ENCODE measurements at places on chromosomes 3 and 15.

DNA sequence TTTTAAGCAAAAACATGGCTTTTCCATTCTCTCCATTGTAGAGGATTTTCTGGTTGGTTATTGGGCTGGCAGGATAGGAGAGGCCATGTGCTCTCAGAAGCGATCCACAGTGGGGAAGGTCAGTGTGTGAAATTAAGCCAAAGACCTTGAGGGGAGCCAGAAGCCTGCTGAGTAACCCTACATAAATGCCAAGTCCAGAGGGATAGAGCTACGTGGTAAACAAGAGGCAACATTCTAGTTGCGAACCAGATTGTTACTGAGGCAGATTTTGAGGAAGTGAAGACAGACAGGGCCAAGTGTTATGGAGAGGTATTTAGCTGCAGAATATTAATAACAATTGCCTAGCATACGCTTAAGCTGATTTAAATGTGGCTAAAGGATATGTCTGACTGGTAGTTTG, 592.8 kb upstream of the GBE1 start:
- DNase-seq = no peak

DNA sequence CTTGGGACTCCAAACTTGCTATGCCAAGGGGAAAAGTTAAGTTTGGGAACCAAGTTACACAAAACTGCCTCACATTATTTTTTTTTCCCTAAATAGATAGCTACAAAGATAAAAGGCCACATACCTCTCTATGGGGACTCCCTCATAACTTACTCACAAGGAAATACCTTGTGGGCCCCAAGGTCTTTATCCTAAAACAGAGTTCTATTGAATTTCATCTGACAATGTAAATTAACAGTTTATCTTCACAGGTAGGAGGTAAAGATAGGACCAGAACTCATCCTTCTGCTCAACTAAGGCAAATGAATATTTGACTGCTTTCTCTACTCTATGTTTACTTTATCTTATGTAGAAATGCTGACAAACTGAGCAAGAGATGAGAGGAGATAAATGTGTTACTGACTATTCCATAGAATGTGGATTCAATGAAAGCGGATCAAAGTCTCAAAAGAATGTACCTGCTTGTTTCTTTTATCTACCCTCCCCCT, 1278.0 kb downstream of the OTOL1 start:
- DNase-seq = no peak

GRCh38 chr15:64151727-64152506, at the start of gene SNX22:
TSS of gene SNX22 (plus strand) at chr15:64151731. CDS start at chr15:64151776, 45 bp downstream.
- peak; percentile 20 for DNase-seq

- no peak for DNase-seq
These were observed 53.4 kb upstream of the EIF5A2 start for GRCh38 chr3:170961616-170962400.

DNA sequence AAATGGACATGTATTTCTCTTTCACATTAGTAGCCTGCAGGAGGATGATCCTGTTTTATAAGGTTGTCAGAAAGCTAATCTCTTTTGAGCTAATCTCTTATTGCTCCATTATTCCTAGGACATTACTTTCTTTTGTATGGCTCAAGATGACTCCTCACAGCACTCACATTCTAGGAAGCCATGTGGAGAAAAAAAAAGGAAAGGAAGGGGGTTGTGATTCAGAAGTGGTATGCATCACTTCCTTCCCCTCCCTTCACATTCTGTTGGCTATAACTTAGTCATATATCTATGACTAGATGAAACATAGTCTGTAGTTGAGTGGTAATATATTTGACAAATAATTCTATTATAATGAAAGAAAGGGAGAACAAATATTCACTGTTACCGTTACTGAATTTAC, 168.8 kb upstream of the TTC14 start:
- DNase-seq = no peak

GRCh38 chr3:41881233-41881821, 80.6 kb downstream of the ULK4 start:
- DNase-seq = no peak

DNA sequence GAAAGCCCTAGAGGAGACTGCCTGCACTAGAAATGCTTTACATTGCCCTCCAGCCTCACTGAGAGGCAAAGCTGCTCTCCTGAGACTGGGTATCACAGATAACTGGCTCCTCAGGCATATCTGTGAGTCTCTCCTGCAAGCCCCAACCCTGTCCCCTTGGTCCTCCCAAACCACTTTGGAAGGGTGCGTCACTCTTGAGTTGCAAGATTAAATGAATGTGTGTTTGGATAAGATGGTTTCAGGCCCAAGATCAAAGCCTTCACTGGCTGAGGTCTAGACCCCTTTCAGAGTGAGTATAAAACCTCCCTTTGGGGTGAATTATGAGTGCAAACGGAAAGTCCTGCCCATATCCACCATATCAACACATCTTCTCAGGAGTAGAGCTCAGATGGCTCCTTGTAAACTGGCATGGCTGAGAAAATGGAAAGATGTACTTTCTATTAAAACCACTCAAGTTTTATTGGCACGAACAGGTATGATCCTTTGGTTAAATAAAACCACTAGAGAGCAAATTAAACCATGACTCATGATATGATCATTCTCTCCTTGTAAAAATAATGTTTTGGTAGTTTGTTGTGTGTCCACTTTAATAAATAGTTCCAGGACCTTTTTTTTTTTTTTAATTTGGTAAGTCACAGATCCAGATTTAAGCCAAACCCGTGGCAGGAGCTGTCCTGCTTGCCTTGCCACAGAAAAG, 164.0 kb downstream of the CHST2 start:
- no peak for DNase-seq

- DNase-seq = no peak
These were observed 22.8 kb upstream of the P2RY1 start for GRCh38 chr3:152811974-152812760.

- DNase-seq = no peak
These were observed 450.1 kb upstream of the THBS1 start for GRCh38 chr15:39130556-39131379.

DNA sequence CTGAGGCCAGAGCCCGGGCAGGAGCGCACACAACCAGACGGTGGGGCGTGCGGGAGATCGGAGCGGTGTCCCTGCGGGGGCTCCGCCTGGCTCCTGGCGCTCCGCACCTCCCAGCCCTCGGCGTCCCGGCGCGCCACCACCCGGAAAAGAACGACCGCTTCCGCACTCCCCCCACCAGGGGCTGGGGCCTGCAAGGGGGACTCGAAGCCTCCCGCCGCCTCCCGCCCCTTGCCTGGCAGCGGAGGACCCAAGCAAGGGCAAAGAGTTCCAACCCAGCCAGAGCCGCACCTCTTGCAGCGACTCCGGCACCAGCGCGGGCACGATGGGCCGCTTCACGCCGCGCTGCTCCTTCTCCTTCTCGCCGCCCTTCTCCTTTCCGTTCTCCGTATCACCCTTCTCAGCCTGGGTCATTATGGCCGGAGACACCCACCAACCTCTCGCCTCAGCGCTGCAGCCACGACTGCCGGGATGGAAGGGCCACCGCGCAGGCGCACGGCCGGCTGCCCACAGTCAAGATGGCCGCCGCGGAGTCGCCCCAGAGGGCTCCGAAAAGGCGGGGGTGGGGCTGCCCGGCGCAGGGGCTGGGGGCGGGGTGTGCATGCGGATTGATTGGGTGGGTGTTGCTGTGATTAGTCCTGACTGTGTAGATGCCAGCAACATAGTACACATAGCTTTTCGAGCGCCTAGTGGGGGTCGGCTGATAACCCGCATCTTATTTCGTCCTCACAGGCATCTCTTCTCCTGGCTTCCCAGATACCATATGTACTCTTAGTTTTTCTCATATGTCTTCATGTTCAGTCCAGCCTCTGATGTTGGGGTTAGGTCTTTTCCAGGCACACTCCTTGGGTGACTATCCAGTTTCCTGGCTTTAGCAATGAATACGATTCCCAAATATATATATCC, at the start of gene ACTR8:
Gene ACTR8, minus strand, starts transcription at position 462 of the 903 bp plus-strand sequence. Its CDS starts 51 bp downstream, at position 411.
- peak; percentile 77 for DNase-seq

GRCh38 chr3:25556447-25556846, 108.3 kb downstream of the TOP2B start:
- no peak for DNase-seq

GRCh38 chr15:69931156-69931555, 166.6 kb downstream of the TLE3 start:
- DNase-seq = no peak

- no peak for DNase-seq
These were observed 181.0 kb downstream of the ATG7 start for GRCh38 chr3:11452885-11453847.

DNA sequence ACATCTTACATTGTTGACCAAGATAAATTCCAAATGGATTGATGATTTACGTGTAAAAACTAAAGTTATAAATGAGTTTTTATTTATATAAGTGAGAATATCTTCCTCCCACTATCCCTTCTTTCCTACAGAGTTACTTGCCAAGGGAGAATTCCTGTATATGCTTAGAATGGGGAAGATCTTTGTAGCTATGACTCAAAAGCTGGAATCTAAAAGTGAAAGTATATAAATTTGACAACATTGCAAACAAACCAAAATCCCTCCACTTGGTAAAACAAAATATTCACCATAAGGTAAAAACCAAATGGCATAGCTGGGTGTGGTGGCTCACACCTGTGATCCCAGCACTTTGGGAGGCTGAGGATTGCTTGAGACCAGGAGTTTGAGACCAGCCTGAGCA, 52.7 kb upstream of the GCNT3 start:
- DNase-seq = no peak

GRCh38 chr3:108202834-108203233, 19.4 kb downstream of the IFT57 start:
- no peak for DNase-seq

GRCh38 chr15:100809587-100809986, 70.0 kb upstream of the ALDH1A3 start:
- no peak for DNase-seq

DNA sequence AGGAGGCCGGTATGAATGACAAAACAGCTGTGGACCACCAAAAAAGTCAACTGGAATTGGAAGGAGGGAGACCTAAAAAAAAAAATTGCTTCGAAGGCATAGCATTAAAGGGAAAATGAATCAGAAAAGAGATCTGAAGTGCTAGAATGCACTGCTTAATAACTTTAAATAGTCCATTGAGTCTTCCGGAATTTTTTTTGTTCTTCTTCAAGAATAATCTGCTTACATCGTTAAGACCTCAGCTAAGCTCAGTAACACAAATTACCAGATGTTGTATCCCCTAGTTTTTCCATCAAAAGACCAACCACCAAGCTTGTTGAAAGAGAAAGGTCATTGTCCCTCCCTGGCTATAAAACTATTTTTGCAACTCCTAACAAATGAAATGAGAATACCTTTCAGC, 560.5 kb downstream of the NR2F2 start:
- no peak for DNase-seq

- DNase-seq = no peak
These were observed 35.4 kb downstream of the LIPC start for GRCh38 chr15:58467121-58467721.

GRCh38 chr3:4900298-4900697, 78.9 kb upstream of the BHLHE40 start:
- no peak for DNase-seq

- no peak for DNase-seq
These were observed 47.5 kb downstream of the CFAP92 start for GRCh38 chr3:128946411-128946810.

DNA sequence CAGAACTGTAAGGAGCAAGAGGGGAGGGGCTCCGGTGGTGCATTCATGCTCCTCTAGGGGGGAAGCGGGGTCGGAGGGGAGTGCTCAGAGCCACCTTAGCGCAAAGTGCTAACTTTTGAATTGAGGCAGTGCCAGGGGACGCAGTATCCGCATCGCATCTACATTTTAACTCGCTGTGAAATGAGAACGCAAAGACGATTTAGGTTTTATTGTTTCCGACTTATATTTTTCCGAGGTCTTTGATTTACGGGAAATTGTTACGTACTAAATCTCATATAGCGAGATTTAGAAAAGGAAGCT, 212 bp downstream of the TCAIM start:
- no peak for DNase-seq

DNA sequence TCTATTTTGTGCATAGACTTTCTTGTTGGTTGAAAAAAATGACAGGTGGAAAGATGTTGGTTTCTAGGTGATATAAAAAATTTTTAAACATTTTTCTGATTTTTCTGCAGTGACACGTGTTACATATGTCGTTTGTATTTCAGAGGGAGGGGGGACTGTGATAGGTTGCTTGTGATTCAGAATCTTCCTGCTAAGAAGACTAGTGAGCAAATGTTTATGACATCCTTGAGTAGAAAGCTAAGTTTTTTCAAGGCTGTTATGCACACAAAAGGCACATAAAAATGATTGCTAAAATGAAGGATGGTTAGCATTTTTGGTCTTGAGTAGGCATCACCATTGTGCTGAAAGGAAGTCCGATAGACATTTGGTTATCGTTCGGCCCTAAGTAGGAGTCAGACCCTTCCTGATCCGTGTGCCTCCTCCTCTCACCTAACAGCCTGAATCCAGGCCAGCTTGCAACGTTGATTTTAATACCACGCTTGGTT, 1.5 kb downstream of the ZNF639 start:
- no peak for DNase-seq

DNA sequence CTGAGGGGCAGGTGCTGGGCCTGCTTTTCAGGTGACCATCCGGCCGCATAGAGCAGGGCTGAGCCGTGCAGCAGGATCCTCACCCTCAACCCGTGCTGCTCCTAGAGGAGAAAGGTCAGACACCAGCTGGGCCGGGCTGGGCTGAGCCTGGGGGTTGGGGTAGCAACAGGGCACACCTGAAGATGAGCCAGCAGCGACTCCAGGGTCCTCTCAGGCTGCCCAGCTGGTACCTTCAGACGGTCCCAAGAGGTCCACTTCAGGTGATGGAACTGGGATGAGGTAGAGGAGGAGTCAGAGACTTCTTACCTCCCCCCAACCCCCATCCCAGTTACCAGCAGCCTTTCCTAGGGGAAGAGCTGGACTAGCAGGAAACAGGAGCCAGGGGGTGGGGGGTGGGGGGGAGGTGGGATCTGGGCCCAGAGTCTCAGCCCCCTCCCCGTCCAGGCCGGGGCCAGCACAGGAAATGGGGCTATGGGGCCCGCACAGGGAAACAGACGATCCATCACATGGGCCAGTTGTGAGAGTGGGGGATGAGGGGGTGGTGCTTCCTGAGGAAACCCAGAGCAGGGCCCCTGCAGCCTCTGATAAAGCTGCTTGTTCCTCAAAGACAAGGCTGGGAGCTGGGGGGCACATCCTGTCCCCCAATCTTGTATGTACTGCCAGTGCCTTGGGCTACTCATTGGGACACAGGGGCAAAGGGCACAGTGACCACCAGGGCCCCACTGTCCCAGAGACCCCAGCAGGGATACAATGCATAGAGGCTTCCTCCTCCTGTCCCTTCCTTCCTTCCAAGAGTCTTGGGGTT, 3.0 kb downstream of the INKA1 start:
- no peak for DNase-seq

DNA sequence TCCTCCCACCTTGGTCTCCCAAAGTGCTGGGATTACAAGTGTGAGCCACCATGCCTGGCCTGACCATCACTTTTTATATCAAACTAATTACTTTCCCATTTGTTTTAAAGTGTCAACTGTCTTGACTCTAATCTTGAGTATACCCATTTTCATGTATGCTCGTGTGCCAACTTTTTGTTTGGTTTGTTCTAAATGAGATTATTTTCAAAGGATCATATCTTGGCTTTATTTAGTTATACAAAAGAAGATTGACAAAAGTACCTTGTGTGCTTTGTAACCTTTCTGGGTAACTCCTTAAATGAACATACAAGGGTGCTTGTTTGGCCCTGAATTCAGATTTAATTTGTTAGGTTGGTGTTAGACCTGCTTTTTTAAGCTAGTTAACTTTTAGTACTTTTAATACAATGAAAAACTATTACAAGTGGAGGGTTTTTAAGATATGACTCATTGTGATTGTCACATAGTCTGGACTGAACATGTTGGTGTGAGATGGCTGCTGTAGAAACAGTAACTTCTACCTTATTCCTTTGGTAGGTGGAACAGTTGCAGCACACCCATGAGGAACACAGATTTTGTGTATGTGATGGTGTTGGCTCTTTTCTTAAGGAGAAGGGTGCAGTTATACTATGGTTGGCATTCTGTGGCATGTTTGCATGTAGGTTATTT, 10.7 kb downstream of the KIF23 start:
- DNase-seq = no peak
